ENCODE measurements at places on chromosomes 12 and 14.
A peak's percentile ranks its signal among the peaks of the same experiment; 100 is the strongest.

DNA sequence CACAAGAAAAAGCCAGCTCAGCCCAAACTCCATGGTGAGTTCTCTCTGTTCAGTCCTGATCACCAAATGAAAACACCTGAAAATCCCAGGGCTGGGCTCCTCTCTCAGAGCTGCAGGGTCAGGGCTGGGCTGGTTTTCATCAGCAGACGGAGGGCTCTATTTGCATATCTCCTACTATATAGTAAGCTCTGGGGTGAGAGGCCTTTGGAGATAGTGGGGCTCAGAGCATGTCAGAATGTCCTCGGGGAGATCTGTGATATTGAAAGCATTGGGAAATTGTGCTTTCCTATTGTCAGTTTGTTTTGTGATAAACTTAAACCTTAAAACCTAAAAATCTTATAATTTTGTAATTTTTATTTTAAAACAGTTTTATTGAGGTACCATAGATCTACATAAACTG lies 742.6 kb downstream of the TMEM121 start:
- no peak for DNase-seq

GRCh38 chr12:56931474-56931978 lies 2.7 kb downstream of the SDR9C7 start:
- peak; percentile 53 for DNase-seq

- DNase-seq: no peak
Observed at GRCh38 chr14:50357753-50358395, 38.8 kb downstream of the CDKL1 start.

- no peak for DNase-seq
Observed at GRCh38 chr12:6295094-6295811, 15.2 kb upstream of the PLEKHG6 start.

DNA sequence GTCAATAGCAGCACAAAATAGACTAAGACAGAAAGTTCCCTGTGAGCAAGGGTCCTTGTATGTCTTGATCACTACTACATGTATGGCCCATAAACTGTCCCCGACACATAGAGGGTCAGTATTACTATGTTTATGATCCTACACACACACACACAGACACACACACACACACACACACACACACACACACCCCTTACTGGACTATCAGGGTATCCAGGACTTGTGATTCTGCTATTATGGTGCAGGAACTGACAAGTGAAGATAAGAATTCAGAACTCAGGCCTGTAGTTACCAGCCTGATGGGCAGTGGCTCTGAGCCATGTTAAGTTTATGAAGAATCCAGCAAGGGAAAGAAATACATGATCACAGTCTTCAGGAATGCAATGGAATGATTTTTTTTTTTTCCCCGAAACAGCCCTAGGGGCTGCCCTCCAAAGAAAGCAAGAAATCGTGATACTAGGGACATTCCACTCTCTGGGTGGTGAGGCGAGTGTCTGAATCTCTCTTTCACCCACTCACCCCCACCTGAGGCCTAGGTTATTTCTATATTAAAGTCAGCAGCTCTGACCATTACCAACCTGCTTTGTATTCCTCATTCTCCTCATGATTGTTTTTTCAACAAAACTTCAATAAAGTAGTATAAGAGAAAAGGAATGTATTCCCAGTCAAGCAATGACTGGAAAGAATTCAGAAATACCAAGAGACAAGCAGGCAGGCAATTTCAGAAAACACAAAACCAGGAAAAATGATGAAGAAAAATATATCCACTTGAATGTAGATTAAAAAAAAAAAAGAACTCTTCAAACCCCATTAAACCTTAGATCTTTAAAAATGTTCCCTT lies 105.8 kb downstream of the AVPR1A start:
- DNase-seq: no peak

GRCh38 chr12:96057986-96058553 lies 22.7 kb upstream of the LTA4H start:
- DNase-seq: no peak

DNA sequence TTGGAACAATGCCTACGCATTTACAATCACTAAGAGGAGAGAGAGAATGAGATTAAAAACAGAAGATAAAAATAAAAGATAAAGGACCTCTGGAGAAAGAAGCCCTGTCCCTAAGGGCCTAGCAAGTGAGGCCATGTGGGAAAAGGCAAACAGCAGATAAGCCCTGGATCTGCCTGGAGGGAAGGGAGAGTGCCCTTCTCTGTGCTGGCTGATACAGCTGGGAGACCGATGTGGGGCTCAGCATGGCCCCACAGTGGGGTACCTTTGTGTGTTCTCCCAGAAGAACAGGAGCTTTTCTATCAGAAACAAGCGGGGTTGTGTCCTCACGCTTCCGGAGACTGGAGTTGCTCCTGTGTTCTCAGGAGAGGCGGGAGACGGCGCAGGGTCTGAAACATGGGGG lies 59.9 kb downstream of the TMCC3 start:
- DNase-seq: no peak
